ENCODE measurements at places on chromosomes 6 and 20.

DNA sequence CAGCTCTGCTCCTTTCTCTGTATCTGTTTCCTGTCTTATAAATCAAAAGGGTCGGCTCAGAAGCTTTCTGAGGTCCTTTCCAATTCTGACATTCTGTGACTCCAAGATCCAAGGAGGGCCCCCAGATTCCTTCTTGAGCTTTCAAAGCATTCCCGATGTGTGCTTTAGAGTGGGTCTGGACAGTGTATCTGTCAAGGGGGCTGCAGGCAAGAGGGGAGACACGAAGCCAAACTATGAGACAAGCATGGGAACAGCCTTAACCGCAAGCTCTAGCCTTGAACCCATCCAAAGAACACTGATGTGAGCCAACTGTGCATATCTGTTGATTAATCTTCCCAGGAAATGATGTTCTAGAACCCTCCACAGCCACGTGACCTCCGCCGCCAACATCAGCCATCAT, 73.8 kb downstream of the TSHZ2 start:
- no peak for DNase-seq

- DNase-seq: no peak
Observed at GRCh38 chr20:4401601-4402000, 320.1 kb upstream of the PRND start.

- DNase-seq: no peak
Observed at GRCh38 chr6:143006787-143007186, 53.9 kb upstream of the AIG1 start.

DNA sequence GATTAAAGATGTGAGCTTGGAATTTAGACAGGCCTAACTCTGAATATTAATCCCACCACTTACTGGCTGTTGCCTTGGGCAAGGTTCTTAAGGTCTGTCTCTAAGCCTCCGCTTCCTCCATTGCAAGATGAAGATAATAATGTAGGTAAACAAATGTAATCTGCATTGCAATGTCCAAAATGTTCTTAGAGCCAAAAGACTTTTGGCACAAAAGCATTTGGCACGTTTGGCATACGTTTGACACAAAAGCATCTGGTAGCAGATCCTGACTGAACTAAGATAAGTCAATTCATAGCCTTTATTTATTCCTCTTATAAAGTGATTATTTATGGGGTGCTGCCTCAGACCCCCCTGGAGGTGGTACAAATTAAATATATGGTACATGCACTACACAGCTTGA, 229.9 kb upstream of the STXBP5 start:
- no peak for DNase-seq

DNA sequence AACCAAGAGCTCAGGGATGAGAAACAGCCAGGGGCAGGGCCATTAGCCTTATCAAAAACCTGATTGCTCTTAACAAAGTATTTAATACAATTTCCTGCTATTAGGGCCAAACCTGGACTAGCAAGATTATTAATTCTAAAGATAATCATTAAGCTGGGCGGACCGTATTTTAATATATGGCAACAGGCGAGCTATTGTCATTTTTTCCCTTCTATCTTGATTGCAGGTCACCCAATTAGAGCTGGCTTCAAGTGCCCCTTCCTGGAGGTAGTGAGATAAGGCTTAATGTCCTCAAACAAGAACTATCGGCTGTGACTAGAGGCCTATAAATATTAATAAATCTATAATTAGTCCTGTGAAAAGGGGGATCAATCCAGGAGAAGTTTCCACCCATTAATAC, 66.0 kb upstream of the BLCAP start:
- no peak for DNase-seq

- no peak for DNase-seq
Observed at GRCh38 chr20:37803438-37804307, 99.3 kb upstream of the VSTM2L start.

GRCh38 chr20:39049684-39050554, 87.8 kb downstream of the DHX35 start:
- DNase-seq: peak; percentile 60

DNA sequence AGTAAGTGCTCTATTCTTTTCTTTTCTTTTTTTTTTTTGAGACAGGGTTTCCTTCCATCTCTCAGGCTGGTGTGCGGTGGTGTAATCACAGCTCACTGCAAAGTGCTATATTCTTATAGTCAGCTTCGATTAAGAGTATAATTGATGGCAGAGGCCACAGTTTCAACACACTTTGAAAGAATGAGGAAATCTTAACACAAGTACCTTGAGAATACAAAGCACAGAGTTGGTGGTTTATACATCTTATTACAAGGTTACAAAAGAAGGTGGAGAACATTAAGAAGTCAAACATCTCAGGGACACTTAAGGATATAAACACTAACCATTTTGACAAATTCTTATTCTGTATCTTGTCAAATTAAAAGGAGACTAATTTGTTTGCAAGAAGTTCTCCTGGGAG, 180.5 kb downstream of the SOD2 start:
- no peak for DNase-seq

GRCh38 chr20:38197217-38197616, 32.1 kb upstream of the TGM2 start:
- no peak for DNase-seq

- no peak for DNase-seq
Observed at GRCh38 chr20:25081065-25081729, 744 bp downstream of the VSX1 start.

DNA sequence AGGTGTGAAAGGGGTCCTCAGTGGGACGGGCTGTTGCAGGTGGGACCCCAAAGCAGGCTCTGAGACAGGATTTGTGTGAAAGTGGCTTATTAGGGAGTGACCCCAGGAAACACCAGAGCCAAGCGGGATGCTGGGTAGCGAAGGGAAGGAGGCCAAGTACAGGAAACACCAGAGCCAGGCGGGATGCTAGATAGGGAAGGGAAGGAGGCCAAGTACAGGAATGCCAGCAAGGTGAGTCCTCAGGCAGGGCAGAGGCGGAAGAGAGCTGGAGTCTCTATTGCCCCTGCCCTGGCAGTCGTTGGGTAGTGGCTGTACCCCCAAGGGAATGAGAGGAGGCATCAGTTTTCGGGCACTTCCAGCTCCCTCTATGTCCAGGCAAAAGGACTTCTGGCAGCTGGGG, 30.5 kb upstream of the TGM2 start:
- no peak for DNase-seq

DNA sequence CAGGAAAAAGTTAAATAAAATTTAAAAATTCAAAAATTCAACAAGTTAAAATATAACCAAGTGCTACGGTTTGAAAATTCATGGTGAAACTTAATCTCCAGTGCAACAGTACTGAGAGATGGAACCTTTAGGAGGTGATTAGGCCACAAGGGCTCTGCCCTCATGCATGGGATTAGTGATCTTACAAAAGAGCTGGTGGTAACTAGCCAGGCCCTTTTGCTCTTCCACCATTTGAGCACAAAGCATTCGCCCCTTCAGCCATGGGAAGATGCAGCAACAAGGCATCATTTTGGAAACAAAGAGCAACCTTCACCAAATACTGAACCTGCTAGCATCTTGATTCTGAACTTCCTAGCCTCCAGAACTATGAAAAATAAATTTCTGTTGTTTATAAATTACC, 80.9 kb downstream of the RNGTT start:
- DNase-seq: no peak

DNA sequence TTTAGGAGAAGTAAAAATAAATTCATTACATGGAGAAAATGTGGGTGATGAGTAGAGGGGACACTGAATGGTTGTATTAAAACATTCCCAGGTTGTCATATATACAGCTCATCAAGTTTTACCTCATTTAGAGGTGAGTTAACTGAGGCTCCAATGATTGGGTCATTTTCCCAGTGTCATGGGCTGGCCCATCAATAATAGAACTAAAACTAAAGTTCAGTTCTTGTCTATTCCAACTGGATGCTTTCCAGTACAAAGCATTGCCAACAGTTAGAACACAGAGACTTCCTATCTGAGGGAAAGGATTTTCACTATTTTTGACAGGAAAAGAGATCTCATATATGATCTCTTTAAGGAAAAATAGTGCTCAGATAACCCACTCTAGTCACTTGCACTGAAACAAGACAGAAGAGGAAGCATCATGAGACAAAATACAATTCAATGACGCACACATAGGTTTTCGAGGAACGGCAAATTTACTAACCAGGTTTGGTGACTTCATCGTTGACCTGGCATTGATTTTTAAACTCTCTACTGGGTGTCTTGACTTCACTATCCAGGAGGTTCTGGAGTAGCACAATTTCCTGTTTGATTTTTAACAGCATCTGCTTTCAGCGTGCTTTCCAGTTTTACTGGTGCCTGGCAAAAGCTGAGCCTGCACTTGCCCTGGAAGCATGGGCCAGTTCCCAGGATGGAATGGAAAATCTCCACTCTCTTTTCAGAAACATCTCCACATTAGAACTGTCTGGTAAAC, 195.5 kb upstream of the FBXL4 start:
- DNase-seq: no peak

DNA sequence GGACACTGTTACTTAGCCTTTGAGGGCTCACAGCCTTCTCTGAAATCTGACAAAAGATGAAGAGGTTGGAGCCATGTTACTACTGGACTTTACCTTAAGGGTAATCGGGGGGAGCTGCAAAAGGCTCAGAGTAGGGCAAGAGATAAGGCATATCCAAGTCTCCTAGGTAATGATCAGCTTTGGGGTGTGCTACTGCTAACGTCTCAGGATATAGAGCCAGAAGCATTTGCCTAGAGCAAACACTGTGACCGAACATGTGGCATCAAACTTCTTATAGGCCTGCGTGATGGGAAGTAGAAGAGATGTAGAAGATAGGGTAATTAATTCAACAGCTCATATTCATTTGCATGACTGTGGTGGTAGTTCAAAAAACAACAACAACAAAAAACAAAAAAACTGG, 11.1 kb downstream of the UBE2V1 start:
- DNase-seq: no peak

DNA sequence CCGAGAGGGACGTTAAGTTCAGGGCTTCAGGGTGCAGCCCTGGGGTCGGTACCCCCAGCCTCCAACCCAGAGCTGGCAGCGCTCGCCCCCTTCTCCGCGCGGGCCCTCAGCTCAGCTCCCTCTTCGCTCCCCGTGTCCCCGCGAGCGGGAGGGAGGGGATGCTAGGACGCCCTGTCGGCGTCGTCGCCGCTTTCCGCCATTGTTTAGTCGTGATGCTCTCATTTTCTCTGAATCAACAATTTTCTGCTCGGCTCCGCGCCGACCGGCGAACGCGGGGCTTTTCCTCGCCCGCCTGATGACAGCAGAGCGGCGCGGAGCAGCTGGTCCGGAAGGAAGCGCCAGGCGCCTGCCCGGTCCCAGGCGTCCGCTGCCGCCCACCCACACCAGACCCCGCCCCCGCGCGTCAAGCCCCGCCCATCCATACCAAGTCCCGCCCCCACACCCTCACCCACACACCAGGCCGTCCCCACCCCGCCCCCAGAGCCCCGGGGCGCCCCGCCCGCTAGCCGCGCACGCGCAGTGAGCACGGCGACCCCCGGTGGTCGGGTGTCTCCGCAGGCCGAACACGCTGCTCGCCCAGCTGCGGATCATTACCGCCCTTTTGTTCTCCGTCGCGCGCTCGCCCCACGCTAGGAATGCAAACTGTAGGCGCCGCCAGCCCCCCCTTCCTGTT, 50.1 kb upstream of the SLC32A1 start:
- no peak for DNase-seq

GRCh38 chr6:42365021-42365420, 86.7 kb downstream of the TRERF1 start:
- DNase-seq: no peak

DNA sequence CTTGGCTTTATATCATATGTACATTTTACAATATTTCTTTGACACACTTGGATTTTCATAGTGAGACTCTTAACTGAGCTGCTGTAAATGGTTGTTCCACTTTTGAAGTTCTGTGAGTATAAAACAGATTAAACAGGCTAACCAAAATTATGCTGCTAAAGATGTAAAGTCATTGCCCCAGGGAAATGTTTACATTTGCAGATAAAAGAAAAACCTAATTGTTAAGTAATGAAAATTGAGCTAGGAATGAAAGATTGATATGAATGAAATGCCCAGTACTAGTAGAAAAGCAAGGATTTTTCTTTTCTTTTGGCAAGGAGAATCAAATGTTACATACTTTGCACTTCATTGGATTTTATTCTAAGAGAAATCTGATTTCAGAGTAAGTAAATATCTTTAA, 159.4 kb downstream of the IMPG1 start:
- DNase-seq: no peak

GRCh38 chr20:44762466-44763140, 16.9 kb downstream of the KCNK15 start:
- no peak for DNase-seq

DNA sequence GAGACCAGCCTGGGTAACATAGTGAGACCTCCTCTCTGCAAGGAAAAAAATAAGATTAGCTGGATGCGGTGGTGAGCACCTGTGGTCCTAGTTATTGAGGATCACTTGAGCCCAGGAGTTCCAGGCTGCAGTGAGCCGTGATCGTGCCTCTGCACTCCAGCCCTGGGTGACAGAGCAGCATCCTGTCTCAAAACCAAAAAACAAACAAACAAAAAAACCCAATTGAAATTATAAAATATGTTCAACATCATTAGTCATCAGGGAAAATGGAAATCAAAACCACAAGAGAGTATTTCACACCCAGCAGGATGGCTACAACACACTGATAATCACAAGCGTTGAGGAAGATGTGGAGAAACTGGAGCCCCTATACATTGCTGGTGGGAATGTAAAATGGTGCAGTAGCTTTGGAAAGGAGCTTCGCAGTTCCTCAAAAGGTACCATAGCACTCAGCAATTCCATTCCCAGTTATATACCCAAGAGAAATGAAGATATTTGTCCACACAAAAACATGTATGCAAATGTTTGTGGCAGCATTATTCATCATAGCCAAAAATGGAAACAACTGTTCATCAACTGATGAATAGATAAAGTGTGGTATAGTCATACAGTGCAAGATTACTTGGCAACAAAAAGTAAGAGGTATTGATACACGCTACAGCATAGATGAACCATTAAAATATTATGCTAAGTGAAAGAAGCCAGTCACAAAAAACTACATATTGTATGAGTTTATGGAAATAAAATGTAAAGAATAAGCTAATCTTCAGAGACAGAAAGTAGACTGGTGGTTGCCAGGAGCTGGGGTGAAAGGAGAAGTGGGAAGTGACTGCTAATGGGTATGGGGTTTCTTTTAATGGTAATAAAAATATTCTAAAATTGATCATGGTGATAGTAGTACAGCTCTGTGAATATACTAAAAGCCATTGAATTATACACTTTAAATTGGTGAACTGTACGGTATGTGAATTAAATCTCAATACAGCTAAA, 38.7 kb upstream of the RIPOR2 start:
- DNase-seq: no peak

DNA sequence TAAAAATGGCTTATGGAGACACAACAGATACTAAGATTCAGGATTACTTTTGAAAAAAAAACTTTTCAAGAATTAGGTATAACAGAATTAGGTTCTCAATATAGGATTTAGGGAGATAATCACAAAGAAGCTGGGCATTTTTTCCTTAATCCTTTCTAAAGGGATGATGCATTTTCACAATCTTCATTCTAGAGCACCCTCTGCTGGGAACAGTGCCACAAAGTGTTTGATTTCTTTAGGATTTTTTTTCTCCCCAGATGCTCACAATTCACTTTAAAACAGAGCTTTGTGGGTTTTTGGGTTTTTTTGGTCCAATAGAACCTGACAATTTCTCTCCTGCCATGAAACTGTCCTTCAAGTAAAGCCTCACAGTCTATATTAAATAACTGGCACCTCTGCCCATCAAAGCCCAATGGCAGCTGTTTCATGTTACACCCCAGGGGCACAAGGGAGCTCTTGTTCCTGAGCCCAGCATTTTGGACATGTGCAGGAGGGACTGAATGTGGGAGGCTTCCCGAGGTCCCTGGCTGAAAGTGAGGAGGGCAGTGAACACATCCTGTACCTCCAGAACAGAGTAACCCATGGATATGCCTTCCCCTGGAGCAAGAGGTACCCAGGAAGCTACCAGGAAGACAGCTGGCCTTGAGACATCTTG, 39.7 kb downstream of the PREP start:
- no peak for DNase-seq

- DNase-seq: no peak
Observed at GRCh38 chr20:50197463-50198179, 7.0 kb downstream of the CEBPB start.

Measured in activated T-helper 1 cell treated with anti-CD3 and anti-CD28 coated beads, Interleukin-2, amount 50 U/mL, for 16 hours (primary cell).